Gastrocnemius medialis (tissue), 4 donors: ENCODE measurements at places on chromosomes 7 and 10. TPM values are rescaled to one million over a fixed set of nuclear protein-coding genes. Genes with fewer than 3 reads are reported as not detected.

DNA sequence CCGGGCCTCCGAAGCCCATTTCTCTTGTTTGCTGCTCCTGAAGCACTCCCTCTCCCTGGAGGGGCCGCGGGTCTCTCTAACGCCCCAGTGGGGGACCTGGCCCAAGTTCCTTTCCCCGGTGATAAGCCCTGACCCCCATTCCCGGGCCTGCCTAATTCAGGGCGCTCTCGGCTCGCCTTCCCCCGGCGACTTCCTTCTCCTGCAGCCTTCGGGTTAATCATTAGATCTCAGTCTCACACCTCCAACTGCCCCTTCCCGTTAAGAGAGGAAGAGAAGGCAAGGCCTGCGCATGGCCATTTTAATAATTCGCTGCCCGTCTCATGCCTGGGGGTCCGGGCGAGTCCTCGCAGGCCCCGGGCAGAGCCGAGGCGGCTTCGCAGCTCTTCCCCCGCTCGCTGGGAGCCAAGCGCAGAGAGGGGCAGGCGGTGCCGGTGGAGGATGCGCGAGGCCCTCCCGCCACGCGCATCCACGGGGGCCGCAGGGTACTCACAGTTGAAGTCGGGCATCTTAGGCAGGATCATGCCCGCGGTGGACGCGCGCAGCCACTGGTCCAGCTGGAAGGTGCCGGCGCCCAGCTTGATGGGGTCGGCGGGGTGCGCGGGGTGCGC, 1.2 kb downstream of the MNX1 start:
- no peak for DNase-seq

GRCh38 chr10:92969151-92969550, 91.4 kb upstream of the CYP26C1 start:
- no peak for DNase-seq

DNA sequence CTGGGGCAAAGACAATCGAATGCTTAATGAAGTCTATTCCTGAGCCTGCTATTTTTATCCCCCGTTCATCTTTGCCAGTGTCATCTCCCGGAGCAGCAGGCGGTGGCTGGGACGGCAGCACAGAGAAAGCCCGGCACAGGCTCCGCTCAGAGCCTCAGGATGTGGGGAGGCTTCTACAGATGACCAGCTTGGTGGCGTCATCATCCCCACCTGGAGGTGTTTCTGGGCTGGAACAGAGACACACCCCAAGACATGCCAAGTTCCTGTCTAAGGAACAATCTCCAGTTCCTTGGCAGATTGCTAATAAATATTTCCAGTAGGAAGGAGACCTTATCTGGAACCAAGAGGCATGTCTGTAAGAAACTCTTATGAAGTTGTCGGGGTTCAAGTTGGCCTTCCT, 552.4 kb upstream of the MGMT start:
- peak; percentile 42 for DNase-seq

GRCh38 chr10:33612551-33612950, 278.1 kb upstream of the NRP1 start:
- no peak for DNase-seq

- no peak for DNase-seq
Observed at GRCh38 chr10:70518695-70519094, 40.1 kb downstream of the PALD1 start.

Gene SPDYE9
- not detected for total RNA-seq

Gene ZWINT
- total RNA-seq: not detected

GRCh38 chr10:62992145-62992721, 140.9 kb upstream of the NRBF2 start:
- no peak for DNase-seq

DNA sequence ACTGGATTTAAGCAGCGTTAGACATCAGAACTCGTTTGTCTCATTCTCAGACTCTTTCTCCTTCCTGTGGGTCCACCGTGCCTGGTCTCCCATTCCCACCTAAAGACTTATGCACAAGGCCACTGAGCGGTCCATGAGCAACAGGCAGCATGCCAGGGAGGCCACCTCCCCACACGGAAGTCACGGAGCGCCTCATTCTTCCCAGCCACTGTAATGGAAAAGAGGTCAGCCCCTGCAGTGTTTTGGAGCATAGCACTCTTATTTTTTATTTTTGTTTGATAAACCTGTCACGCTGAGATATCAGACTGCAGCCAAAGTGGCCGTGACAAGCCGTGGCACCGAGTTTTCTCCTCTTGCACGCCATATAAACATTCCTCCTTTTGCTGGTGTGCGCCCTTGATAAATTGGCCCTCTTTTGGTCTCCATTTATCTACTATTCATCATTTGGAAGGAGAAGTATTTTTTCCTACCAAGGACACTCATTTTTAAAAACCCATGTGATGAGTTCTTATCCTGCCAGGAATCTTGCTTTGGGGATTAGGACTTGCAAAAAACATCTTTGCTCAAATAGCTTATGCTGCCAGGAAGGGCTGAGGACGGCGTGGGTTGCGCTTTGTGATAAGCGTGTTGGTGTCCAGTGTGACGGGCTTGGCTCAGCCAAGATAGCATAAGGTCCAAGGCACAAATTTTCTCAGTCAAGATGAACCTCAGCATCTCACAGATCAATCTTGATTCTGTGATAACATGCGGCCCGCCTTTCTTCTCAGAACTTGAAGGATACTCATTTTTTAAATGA, 206.0 kb downstream of the CCDC3 start:
- no peak for DNase-seq

Gene KRIT1
- total RNA-seq: 28.7 TPM

- DNase-seq: no peak
Observed at GRCh38 chr7:151769188-151769821, 107.6 kb downstream of the PRKAG2 start.

- no peak for DNase-seq
Observed at GRCh38 chr7:137891016-137891655, 44.4 kb upstream of the DGKI start.

DNA sequence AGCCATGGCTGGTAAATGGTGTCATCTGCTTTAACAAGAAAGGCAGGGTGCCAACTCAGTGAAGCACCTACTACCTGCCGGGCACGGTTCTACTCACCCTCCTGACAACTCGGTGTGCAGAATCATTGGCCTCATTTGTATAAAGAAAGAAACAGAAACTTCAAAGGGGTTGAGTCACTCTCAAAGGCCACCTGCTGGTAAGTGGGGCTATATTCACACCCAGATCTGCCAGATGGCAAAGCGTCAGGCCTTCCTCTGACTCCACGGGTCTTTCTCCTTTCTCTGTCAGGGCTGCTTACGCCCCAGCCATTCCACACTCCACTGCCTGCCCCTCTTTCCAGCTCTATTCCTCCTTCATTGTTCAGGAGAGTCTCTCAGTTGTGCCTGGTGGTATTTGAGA, 309.2 kb downstream of the GFRA1 start:
- DNase-seq: no peak

Gene CALHM1
- total RNA-seq: not detected

- DNase-seq: no peak
Observed at GRCh38 chr7:14092331-14092730, 102.9 kb upstream of the ETV1 start.
